Retinal pigment epithelial cell (primary cell): ENCODE measurements at places on chromosomes 2 and 18.

DNA sequence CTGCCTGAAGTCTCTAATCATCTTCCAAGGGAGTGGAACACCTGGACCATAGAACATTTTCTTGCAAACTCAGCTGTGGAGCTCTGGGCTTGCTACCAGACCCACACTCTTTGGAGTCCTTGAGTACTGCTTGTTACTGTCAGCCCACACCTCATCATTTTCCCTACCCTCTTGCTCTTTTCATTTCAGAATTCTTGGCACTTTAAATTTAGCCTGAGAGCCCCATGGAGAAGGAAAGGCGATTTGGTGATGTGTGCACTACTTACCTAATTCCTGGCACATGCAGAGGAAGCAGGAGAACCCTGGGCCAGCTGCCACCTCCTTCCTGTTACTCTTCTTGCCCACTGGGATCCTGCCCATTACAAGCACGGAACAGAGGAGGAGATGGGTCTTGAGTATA is 31.7 kb downstream of the TMEM178A start:
- no peak for DNase-seq

DNA sequence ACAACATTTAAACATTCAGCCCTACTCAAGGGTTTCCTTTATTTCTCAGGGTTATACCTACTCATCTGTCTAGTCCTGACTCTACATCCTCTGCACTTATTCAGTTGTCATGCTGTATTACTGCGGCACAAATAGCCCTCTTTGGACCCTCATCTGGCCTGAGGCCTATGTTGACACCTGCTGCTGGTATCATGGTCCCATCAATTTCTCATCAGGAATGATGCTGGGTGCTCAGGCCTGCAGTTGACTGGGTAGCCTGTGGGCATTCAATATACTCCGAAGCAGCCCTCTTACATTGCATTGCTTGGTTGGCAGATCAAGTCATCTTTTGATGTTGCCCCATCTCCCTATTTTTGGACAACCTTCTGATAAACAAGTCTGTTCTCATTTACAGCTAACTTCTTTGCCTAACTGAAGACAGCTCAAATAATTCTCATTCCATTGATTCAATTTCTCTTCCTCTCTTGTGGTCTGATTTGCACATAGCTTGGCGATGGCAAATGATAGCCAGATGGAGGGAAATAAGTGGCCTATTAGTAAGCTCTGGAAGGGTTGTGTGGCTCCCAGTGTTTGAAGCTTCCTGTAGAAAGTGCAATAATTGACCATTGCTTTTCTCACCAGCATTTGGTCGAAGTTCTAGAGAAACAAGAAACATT is 19.1 kb upstream of the MC4R start:
- no peak for DNase-seq

DNA sequence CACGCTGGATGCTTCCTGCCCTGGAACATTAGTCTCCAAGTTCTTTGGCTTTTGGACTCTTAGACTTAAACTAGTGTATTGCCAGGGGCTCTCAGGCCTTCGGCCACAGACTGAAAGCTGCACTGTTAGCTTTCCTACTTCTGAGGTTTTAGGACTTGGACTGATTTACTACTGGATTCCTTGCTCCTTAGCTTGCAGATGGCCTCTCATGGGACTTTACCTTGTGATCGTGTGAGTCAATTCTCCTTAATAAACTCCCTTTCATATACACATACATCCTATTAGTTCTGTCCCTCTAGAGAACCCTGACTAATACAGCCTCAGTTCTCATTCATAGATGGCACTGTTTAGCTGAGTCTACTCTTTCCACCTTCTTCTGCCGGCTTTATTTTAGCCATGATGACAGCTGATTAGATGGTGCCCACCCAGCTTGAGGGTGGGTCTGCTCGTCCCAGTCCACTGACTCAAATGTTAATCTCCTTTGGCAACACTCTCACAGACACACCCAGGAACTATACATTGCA is 389.1 kb downstream of the NYAP2 start:
- no peak for DNase-seq

GRCh38 chr2:131076707-131077106 is 16.6 kb downstream of the FAM168B start:
- no peak for DNase-seq

DNA sequence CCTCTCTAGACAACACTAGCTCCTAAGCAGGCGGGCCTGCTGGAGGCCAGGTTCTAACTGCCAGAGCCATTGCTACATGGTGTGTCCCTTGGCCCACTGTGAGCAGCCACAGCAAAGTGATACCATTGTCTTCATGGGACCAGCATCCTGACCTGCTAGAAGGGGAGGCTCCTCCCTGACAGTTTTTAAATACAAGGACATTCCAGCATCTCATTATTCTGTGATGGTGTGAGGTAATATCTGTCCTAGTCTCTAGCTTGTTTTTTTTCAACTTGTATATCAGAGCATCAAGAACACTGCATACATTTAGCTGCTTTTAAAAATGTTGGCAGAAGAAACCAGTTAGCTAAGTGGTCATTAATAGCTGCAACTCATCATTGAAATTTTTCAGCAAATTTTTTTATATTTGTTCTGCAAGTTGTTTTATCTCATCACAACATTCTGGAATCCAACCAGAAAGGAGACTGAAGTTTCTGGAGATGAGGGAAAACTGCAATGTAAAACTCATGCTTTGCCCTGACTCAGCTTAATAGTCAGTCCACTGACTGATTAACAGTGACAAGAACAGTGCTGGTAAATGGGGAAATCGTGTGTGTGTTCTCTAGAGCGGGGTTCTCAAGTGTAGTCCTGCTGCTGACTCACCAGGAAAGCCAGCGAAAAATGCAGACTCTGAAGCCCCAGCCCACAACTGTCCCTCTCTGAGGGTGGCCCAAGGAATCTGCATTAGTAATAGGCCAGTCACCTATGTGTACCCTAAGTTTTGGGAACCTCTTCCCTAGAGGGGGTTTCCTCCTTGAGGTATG is 17.8 kb downstream of the MAPRE3 start:
- peak; percentile 79 for DNase-seq

DNA sequence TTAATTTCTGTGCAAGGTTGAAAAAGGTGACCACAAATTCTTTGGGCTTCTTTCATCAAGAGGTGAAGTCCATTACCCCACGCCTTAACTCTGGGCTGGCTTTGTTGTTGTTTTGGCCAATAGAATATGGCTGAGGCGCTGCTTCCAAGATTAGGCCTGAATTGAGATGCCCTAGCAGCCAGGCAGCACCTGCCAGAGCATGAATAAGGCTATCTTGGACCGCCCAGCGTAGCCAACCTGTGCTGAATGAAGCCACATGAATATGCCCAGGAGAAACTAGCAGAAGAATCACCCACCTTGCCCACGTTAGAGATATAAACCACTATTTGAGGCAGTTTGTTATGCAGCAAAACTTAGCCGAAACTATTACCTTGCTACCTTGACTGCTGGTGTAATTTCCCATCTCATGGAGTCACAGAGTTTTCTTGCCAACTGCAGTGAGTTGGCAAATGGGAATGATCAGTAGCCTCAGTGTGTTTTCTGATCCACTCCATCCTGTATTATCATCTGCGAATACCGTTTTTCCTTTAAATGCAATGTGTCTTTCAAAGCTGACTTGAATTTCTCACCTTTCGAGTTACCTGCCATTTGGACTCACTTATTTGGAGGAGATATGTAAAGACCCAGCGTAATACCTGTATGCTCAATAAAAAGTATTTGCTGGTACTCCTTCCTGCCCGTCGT is 679 bp downstream of the TSGA10 start:
- DNase-seq: no peak

GRCh38 chr18:61360404-61361383 is 27.5 kb downstream of the CDH20 start:
- no peak for DNase-seq

- DNase-seq: no peak
Observed at GRCh38 chr18:35010993-35011392, 30.2 kb upstream of the MAPRE2 start.

DNA sequence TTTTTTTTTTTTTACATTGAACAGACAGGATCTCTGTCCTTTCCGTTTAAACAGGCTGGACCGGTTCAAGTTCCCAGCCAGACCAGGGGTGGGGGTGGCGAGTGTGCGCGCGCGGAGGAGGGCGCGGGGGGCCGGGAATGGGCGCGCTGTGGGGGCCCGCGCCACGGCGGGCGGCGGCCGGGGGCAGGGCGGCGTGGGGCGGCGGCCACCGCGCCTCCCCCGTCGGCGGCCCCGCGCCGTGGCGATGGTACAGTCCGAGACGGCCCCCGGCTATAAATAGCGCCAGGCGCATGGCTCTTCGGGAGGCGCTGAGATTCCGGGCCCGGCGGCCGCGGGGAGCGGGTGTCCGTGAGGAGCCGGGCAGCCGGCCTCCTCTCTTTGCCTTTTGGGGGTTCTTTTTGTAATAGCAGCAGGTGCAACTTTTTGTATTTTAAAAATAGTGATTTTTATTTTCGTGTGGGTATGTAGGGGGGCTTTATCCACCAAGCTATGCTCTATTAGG is 430 bp upstream of the CELF4 start:
- DNase-seq: no peak

DNA sequence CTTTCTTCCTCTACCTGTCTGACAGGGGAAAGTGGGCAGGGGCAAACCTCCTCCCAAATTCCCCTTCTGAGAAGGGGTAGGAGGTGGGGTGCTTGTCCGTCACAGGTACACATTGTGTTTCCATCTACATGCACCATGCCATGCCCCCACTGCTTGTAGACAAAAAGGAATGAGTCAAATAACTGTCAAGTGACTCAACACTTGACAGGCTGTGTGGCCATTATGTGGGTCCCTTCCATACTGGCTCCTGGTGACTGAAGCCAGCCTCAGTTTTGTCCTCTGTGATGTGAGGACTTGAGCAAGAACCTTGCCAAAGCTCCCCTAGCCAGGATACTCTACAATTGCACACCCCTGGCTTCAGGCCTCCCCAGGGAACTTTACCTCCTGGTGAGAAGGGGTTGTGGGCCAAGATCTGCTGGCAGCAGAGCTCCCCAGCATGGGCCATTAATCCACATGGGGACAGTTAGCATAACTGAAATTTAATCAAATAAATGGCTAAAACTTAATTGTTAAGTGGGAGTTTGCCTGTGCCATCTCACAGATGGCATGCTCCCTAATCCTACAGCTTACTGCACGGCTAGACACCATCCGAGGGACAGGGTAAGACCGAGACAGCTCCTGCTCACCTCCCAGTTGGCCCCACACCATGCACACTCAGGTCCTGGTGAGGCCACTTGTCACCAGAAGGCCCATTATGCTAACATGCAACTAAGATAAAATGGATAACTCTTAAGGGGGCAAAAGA is 140.2 kb downstream of the BCL11A start:
- DNase-seq: no peak

DNA sequence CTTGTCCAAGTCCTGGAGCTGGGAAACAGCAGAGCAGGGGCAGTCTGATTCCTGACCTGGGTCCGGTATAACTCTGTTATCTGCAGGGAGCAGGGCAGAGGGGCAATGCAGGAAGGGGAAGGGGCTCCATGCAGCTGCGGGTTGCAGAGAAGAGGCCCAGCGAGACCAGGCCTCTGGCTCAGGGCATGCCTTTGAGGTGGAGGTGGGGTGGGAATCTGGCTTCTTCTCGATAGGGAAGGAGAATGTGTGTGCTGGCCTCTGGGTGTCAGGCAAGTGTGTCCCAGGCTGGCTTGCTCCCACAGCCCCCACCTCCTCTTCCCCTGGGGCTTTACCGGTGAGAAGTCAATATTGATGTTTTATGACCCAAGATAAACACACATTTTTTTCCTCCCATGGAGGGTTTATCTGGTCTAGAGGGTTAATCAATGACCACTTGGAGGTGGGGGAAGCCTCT is 187.1 kb upstream of the HAAO start:
- DNase-seq: no peak

- no peak for DNase-seq
Observed at GRCh38 chr2:98748292-98749065, 17.5 kb upstream of the MGAT4A start.

- DNase-seq: no peak
Observed at GRCh38 chr2:1660656-1661640, 83.4 kb downstream of the PXDN start.

DNA sequence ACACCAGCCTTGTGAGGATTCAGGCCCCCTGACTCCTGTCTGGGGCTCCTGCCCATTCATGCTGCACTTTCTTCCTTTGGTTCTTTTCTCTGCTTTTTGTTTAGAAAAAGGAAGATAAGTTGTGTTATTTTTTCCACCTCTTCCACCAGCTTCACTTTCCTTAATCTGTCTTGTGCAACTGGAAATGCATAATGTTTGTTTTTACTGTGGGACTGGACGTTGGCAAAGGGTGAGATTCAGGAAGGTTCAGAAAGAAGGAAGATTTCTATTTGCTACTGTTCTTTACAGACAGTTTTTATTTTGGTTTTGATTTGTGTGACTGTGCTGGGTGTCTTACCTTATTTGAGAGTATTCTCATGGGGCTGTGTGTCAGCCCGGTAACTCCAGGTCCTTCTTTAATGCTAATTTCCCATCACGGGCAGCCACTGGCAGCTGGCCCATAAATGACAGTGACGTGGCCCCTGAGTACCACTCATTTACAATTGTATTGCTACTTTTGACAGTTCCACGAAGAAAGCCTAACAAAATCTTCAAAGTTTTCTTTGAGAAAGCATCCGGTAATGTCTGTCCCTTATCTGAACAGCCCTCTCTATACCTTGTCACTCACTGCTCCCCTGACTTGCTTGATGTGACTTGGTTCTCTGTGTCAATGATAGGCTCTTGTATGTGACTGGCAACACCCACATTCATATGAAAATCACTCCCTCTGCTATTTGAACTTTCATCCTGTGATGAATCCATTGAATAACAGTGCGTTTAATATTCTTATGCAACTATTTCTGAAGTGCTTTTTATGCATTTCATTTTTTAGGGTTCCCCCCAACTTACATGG is 32.7 kb downstream of the RHBDD1 start:
- no peak for DNase-seq

GRCh38 chr2:28636491-28636890 is 115.1 kb upstream of the PPP1CB start:
- no peak for DNase-seq

DNA sequence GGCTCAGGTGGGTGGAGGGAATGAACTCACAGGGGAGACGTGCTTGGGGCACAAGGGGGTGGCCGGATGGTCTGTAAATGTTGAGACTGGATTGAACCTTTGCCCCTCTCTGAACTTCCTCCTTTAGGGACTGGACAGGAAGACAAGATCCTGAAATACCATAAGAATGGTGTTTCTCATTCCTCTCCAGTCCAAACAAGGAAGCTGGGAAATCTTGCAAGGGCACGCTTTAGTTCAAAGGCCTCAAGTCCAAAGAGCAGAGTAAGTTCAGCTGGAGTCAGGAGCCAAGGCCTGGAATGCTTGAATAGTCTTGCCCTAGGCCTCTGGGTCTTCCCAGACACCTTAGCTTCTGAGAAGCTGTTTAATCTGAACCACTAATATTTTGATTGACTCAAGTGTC is 52.4 kb upstream of the SIX3 start:
- DNase-seq: no peak

- no peak for DNase-seq
Observed at GRCh38 chr2:79393806-79394484, 118.9 kb upstream of the CTNNA2 start.
